ENCODE measurements at places on chromosomes 6 and 20. TPM values are rescaled to one million over a fixed set of nuclear protein-coding genes. Genes with fewer than 3 reads are reported as not detected.

Gene NKAPL
- 0.79 TPM for total RNA-seq

DNA sequence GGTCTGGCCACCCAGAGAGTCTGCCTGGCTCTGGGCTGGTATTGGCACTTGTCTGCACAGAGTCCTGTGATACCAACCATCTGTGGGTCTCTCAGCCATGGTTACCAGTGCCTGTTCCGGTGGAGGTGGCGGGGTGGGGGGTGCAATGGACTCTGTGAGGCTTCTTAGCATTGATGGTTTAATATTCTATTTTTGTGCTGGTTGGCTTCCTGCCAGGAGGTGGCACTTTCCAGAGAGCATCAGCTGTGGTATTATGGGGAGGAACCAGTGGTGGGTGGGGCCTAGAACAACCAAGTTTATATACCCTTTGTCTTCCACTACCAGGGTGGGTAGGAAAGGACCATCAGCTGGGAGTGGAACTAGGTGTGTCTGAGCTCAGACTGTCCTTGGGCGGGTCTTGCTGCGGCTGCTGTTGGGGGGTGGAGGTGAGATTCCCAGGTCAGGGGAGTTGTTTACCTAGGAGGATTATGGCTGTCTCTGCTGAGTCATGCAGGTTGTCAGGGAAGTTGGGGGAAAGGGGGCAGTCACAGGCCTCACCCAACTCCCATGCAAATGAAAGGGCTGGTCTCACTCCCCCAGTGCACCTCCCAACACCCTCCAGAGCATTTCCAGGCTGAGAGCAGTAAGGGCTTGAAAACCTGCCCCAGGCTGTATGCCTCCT lies 117.5 kb downstream of the FLRT3 start:
- peak; percentile 75 for DNase-seq

DNA sequence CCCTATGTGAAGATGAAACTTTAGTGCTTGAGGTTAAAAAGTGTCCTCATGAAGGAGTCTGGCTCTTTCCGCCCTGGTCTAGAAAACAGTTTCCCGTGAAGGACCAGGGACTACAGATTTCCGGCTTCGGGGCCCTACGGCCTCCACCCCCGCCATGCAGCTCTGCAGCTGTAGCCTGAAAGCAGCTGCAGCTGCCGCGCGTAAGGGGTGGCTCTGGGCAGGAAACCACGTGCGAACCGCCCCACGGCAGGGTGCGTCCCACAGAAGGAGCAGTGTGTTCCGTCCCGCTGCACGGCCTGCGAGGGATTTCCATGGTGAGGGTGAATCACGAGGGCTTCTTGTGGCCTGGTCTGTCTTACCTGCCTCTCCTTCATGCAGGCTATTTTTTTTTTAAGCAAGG lies 117.0 kb downstream of the ERMARD start:
- no peak for DNase-seq

Gene KIF25
- not detected for total RNA-seq

- no peak for DNase-seq
Measured at GRCh38 chr20:58783511-58784011, 67.1 kb downstream of the GNAS-AS1 start.

GRCh38 chr6:10609038-10609437 lies 85.4 kb downstream of the C6orf52 start:
- no peak for DNase-seq

DNA sequence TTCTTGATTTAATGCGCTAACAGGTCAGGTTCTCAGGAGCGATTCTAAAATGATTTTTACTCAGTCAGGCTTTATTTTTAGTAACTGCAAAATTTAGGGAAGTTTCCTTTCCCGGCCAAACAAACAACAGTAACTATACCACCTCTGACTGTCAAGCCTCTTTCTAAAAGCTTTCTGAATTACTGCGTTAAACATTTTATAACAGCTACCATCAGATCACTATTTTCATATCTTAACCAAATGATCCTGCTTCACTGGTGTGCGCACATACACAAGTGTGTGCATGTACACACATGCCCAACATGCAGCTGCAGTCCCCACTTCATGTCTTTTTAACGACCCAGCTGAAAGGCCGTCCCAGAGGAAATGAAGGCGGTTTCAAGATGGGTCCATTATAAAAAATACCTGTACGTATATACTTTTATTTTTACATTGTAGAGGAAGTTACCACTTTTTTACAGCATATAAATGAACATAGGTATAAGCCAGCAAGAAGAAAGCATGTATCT lies 25.0 kb downstream of the TMEM242 start:
- peak; percentile 84 for DNase-seq

Gene C20orf202
- not detected for total RNA-seq

DNA sequence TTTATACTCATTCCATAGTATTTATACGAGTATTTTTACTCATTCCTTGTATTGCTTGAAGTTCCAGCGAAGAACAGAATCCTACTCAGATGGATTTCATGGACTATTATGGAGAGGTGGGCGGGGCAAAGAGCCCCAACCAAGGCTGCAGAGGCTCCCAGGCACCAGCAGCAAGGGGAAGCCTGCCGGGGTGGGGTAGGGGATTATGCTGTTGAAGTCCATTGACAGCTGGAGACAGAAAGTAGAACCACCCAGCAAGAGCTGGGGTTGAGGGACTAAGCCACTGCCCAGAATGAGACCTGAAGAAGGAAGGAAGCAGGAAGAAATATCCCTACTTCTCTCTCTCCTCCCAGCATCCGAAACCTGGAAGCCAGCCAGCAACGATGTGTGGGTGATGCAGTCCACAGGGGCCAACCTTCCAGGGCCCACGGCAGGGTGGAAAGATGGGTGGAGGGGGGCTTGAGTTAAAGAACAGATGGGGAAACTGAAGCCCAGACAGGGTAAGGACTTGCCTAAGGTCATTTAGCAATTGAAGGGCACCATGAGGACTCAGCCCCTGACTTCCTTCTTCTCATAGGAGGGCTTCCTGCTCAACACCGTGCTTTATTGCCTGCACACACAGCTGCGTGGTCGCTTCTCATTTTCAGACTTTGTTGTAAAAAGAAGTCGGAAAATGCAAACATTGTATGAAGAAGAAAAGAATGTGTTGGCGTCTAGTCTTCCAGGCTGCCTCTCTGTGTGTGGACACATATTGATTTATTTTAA lies 18.3 kb upstream of the GTSF1L start:
- no peak for DNase-seq

- no peak for DNase-seq
Measured at GRCh38 chr6:143949535-143949934, 58.5 kb downstream of the PLAGL1 start.

Gene DUSP22
- 42.0 TPM for total RNA-seq

Gene SLC12A5
- not detected for total RNA-seq

- no peak for DNase-seq
Measured at GRCh38 chr6:144334150-144334708, 49.1 kb downstream of the UTRN start.

Gene OVOL2
- total RNA-seq = 27.6 TPM

- no peak for DNase-seq
Measured at GRCh38 chr20:32920530-32921298, 62.0 kb downstream of the EFCAB8 start.

GRCh38 chr6:41430875-41431274 lies 95.5 kb downstream of the NCR2 start:
- DNase-seq = peak; percentile 67

- no peak for DNase-seq
Measured at GRCh38 chr6:160679402-160679769, 15.3 kb upstream of the LPA start.

DNA sequence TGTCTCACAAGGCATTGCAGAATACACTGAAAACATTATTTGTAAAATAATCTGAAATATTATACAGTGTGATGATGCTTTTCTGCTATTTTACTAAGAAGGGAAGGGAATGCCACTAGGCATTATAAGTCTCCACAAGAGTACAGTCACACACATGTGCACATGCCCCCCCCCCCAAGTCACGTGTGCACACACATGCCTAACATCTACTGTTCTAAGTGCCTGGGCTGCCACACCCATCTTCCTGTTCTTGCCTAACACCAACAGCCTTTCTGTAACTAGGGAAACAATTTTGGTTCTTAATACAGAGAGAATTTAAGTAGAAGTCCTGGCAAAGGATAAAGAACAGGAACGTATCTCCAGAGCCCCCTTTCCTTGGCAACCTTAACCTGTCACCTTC lies 58.2 kb upstream of the BCLAF1 start:
- peak; percentile 71 for DNase-seq

DNA sequence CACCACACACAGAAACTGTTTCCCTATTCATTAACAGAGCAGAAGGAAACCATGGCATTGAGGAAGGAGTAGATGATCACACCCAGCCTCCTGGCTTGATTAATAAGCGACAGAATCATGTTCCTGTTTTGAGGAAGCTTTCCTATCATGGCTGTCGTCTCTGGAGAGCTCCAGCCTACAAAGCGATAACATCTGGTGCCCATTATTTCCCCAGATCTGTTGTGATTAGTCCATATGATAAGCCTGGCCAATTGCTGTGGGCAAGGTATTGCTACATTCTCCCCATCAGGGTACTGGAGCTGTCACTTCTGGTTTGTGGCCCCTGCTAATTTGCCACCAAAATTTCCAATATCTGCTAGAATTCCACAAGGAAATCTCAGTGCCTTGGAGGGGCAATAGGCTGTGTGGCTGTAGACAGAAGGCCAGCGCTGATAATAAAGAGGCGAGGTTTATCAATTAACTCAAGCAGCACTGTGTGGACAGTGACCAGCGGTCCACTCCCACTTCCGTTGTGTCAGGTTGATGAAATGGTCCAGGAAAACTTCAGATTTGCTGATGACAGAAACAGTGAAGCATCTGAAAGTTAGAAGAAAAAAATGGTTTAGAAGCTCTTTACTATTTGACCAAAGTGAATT lies 66.4 kb downstream of the OLIG3 start:
- no peak for DNase-seq

DNA sequence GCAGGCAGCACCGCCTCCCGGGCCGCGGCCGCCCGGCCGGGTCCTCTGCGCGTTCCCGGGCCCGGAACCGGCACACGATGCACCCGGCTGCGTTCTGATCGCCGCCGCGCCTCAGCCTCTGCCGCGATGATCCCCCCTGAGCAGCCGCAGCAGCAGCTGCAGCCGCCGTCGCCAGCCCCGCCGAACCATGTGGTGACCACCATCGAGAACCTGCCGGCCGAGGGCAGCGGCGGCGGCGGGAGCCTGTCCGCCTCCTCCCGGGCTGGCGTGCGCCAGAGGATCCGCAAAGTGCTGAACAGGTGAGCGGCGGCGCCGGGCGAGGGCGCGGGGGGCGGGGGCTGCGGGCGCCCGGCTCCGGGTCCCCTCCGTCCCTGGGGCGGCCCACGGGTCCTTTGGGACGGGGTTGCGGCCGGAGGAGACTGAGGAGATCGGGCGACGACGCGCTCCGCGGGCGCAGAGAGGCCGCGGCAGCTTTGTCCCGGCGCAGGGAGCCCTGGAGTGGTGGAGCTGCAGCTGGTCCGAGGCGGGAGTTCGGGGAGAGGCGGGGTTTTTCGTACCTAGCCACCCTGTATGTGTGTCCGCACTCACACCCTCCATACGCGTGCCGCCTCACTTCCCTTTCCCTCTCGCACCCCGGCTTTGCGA lies 659 bp downstream of the SLC35F1 start:
- DNase-seq = no peak

Gene FLRT3
- total RNA-seq = 17.1 TPM

Gene FOXS1
- total RNA-seq = not detected

DNA sequence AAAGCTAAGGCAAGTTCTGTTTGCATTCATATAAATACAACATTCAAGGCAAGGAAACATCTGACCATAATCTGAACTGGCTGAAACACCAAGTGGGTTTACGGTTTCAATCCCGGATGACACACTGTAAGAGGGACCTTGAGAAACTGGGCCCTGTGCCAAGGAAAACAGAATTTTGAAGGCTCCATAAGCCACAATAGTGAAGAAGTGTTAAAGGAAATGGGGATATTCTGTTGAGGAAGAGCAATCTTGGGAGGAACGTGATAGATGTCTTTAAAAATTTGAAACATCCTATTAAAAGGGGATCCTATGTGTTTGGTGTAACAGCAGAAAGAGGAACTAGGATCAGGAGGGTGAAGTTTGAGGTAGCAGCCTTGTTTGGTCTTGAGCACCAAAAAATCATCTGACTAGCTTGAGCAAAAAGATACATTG lies 82.4 kb upstream of the TAB2 start:
- DNase-seq = peak; percentile 84

All from bronchial epithelial cell (primary cell).